ENCODE measurements at places on chromosomes 12 and 14.

GRCh38 chr14:95134304-95134933, 22.9 kb downstream of the DICER1 start:
- DNase-seq, result no peak

DNA sequence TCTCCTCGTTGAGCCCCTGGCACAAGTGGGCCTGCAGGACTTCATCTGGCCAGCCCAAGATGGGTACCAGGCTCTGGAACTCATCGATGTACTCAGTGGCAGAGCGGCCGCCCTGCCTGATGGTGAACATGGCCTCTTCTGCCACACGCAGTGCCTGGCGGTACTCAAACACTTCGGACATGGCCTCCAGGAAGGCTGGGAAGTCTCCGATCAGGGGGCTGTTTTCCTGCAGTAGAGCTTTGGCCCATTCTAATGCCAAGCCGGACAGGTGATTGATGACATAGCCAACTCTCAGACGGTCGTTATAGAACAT, 19.8 kb downstream of the RTL1 start:
- DNase-seq, result no peak

GRCh38 chr12:126219654-126220279, 1154.5 kb downstream of the AACS start:
- DNase-seq, result no peak

DNA sequence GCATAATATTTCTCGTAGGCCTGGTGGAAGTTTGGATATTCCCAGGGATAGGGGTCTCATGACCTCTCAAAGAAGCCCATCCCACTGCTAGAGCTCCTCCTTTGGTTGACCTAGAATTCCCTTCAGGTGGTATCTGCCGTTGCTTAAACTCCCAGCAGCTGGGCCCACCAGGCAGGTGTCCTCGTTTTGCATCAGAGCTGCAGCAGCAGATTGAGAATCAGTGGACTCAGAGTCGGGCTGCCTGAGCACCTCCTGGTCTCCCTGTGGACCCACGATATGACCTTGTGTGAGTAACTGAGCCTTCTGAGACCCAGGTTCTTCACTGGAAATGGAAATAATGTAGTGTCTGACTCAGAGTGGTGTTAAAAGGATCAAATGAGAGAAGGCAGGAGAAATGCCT, 132.7 kb downstream of the PAPOLA start:
- DNase-seq, result no peak

- no peak for DNase-seq
These were observed 56.4 kb upstream of the ATP2A2 start for GRCh38 chr12:110224379-110225304.

- DNase-seq, result no peak
These were observed 53.3 kb upstream of the NCOR2 start for GRCh38 chr12:124620606-124621295.

- DNase-seq, result no peak
These were observed 24.8 kb downstream of the GPR68 start for GRCh38 chr14:91219517-91220389.

DNA sequence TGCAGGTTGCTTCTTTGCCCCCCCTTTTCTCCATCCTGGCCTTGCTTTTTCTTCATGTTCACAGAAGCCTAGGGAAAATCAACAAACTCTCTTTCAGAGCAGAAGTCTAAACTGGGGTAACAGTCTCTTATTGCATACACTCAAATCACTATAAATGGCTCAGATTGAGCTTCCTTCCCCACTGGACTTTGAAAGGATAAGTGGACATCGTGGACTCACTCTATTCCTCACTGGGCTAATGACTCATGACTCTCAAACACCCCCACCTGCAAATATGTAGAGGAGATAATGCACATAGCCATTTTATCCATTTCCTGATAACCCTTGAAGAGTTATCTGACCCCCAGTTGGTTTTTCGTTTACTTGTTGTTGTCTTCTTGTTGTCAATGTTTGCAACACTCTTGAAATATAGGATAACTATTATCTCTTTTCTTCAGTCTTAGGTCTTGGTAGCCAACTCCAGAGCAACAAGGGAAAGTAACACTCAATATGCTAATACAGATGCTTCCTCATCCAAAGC, 221.3 kb downstream of the PIK3C2G start:
- DNase-seq, result no peak

DNA sequence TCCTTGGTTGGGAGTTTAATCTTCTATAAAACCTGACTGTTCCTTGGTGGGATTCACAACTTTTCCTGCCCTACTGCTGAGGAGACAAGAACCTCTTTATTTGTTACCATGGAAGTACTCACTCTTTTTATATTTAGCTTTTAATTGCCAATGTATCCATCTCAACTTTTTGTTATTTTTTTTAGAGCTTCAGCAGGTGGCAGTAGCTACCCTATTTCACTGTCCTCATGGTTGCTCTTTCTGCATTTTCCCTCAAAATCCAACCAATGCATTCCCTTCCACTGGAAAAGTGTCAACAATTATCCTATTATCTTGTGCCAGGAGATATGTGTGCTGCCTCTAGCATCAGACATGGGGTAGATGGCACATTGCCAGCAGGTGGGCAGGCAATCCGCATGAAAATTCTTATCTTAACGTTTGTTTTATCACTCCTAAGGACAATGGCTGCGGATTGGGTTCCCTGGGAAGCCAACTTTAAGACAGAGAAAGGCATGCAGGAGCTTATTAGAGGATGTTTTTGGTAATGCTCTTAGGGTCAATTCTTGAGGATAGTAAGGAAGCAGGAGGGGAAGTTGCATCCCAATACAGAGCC, 406.4 kb downstream of the SNAPC1 start:
- DNase-seq, result no peak

- DNase-seq, result no peak
These were observed 135.0 kb downstream of the NCOR2 start for GRCh38 chr12:124432376-124432775.

DNA sequence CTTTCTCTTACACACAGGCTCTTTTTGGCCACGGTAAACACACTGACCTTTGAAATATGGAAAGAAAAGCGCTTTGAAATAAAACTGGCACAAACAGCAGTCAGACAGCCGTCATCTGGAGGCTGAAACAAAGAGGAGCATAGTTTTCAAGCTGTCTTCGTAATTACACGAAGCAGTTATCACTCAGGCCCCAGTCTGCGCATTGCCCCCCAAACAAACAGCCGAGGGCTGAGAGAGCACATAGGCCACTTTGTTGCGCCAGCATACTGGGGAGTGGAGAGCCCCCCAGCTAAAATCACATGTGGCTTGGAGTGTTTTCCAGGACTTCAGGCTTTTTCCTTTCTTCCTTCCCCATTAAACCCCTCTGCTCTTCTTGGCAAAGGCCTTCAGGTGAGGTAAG, 142.9 kb upstream of the BTG1 start:
- no peak for DNase-seq

DNA sequence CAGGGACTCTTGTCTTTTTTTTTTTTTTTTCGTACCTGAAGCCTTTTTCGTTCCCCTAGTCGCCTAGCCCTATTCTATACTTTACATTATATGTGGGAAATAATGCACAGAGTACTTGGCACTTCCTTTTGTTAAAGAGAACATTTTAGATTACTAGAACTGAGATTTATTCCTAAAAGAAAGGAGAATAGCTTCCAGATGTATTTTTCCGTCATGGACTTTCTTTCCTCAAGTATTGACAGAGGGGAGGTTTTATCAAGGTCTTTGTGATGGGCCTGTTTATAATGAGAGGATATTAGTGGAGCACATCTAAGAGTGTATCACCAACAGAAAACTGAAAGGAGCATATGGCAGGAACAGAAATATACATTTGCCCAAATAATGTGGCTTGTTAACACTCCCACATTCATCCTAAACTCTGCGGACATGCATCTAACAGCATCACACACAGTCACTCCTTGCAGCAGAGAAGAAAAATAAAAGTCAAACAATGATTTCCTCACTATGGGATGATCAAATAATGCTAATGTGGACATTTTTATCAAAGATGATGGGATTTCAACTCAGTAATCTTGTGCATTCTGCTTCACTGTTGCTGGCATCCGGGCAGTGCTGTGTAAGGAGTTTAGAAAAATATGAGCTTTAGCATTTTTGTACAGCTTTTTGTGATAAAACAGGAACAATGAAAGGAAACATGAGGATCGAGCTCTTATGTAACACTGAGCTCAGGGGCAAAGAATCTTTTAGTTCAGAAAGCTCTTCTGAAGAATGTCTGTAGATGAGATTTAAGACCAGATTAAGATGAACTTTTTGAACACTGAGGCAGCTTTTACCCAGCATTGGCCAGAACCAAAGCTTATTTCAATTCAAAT, 183.1 kb downstream of the EGLN3 start:
- no peak for DNase-seq

DNA sequence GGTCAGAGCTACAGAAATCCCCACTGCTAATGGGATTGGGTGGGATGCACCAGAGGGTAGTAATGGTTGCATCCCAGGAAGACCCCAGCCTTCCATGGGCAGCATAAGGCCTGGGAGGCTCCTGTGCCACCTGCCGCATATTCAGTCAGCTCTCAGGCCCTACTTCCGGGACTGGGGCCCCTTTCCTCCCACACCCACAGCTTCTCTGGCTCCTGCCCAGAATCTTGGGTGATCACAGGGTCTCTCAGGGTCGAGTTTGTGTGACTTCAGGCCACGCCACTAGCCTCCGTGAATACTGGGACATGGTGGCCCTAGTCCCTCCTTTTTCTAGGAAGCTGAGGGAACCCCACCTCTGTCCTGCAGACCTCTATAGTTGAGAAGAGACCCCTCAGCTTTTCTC, 66.8 kb upstream of the RIN3 start:
- no peak for DNase-seq

- DNase-seq, result no peak
These were observed 3.2 kb upstream of the RPS29 start for GRCh38 chr14:49589387-49589786.

- DNase-seq, result no peak
These were observed 74.3 kb upstream of the PLEKHG7 start for GRCh38 chr12:92628476-92628875.

- no peak for DNase-seq
These were observed 11.2 kb downstream of the AJUBA start for GRCh38 chr14:22971152-22971551.

- DNase-seq, result no peak
These were observed 12.5 kb downstream of the EGLN3 start for GRCh38 chr14:33938131-33938949.

- no peak for DNase-seq
These were observed 17.8 kb downstream of the EIF2S1 start for GRCh38 chr14:67377916-67378315.

GRCh38 chr12:15268927-15269552, 47.8 kb upstream of the RERG start:
- DNase-seq, result no peak

- DNase-seq, result no peak
These were observed 439.4 kb downstream of the PDZRN4 start for GRCh38 chr12:41627476-41627875.

GRCh38 chr12:9114946-9115345, 773 bp downstream of the A2M start:
- no peak for DNase-seq

- DNase-seq, result no peak
These were observed 1.2 kb downstream of the PPM1H start for GRCh38 chr12:62933602-62934238.

GRCh38 chr12:49577589-49578315, 9.8 kb upstream of the MCRS1 start:
- DNase-seq, result no peak

GRCh38 chr12:52659395-52659794, 7.4 kb upstream of the KRT2 start:
- DNase-seq, result no peak

GRCh38 chr12:75969768-75970167, 61.8 kb downstream of the PHLDA1 start:
- no peak for DNase-seq

- no peak for DNase-seq
These were observed 193.9 kb downstream of the BCAT1 start for GRCh38 chr12:24754690-24755638.

DNA sequence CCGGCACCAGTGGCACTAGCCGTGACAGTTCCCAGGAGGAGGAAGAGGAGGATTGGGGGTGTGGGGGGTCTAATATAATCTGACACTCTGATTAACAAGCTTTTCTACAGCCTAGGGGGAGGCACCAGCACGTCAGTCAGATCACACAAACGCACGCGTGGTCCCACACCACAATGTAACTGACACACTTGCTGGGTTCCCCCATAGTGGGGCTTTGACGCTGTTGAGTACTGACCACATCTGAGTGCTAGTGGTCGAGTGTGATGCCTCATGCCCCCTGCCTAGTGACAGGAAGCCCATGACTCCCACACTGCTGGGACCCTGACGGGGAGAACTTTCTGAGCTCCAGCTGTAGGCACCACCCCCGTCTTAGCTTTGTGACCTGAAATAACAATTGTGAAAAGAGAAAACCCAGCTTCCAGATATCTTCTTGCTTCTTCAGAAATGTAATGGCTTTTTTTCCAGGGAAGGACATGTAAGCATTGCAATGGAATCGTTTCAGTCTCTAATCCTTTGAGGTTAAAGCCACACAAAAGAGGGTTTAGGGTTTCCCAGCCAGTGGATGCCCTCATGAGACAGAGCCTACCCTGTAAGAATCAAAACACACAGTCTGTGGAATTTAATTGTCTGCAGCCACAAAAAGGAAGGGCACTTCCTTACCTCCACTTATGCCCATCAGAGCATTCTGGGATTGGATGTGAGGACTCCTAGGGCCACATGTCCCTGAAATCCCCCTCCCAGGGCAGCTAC, 183.9 kb downstream of the PIWIL1 start:
- no peak for DNase-seq

- no peak for DNase-seq
These were observed 251.1 kb upstream of the CAND1 start for GRCh38 chr12:67018105-67018504.

DNA sequence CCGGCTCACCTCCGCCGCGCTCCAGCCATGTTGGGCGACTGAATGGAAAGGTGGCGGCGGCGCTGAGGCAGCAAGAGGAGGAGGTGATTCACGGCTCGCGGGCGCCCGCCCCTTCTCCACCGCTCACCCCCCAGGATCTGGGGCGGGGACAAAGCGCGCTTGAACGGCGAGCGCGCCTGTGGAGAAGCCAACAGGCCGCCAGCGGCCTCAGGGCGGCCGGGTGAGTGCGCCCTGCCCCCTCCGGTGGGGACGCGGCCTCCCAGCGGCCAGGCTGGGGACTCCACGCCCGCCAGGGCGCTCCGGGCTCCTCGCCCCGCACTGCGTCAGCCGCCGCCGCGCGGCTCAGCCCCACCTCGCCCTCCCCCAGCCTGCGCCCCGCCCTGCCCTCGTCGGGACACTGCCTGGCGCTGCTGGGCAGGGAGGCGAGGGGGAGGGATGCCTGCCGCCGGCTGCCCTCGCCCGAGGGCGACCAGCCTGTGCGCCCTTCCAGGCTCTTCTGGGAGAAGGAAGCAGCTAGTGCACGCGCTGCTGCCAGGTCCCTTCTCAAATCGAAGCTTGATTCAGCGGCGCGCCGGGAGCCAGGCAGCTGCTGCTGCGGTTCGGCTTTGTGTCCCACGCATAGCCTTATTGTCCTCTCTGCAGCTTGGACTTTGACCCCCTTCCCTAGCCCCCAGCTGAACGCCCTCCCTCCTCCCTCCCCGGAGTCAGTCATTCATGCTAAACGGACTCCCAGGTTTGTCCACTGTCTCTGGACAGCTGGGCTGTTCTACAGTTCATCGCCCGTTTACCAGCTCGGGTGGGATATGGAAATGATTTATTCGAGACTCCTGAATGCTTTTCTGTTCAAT, at the start of gene KIF21A:
KIF21A (minus strand) TSS at position 40 of the 848 bp plus-strand sequence. CDS start 150 bp downstream, outside the sequence.
- peak; percentile 76 for DNase-seq

Data from activated CD8-positive, alpha-beta memory T cell treated with anti-CD3 and anti-CD28 coated beads for 4 hours (primary cell).